ENCODE measurements at places on chromosomes 11 and 22. TPM values are rescaled to one million over a fixed set of nuclear protein-coding genes. Genes with fewer than 3 reads are reported as not detected.

The KRTAP5-1 gene
- total RNA-seq = not detected

The SMTNL1 gene
- total RNA-seq = not detected

The FGF19 gene
- not detected for total RNA-seq

The PHF21A gene
- 106 TPM for total RNA-seq

The CNGA4 gene
- total RNA-seq = not detected

The CCDC88B gene
- total RNA-seq = 0.76 TPM

The SPI1 gene
- not detected for total RNA-seq

The TSPAN32 gene
- total RNA-seq = not detected

The PHLDA2 gene
- total RNA-seq = 33.7 TPM

The KRTAP5-5 gene
- total RNA-seq = not detected

The UBQLN3 gene
- total RNA-seq = not detected

The HTR3B gene
- total RNA-seq = not detected

The CSNK2A3 gene
- total RNA-seq = 1.4 TPM

The CBX7 gene
- total RNA-seq = 2.8 TPM
